Stimulated activated CD4-positive, alpha-beta T cell treated with anti-CD3 and anti-CD28 coated beads, TNF-alpha, amount 100 ng/mL, for 24 hours (primary cell): ENCODE measurements at places on chromosomes 12 and 14.

DNA sequence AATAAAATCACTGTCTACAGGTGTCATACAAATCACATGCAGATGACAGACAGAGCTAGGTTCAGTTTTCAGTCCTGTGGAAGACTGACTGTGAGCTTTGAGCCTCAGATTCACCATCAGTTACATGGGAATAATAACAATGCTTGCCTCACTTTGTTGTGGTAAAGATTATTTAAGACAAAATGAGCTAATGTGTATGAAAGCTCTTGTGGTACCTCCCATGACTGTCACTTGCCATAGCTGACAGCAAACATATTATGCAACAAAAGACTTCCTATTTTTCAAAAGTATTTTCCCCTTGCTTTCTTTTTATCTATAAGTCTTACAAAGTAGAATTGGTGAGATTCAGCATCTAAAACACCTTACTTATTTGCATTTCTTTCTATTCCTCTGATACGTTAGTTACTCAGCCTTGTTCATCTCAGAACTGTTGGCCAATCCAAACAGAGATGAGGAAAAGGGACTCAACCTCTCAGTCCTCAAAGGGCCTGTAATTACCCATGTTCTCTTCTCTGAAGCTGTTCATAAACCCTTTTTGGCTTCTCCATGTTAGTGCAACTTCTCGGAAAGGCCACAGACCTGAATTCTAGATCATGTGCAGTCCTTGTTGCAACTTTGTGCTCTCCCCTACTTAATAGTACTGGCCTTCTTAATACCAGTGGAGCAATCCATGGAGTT lies 8.8 kb upstream of the DDHD1 start:
- no peak for DNase-seq

DNA sequence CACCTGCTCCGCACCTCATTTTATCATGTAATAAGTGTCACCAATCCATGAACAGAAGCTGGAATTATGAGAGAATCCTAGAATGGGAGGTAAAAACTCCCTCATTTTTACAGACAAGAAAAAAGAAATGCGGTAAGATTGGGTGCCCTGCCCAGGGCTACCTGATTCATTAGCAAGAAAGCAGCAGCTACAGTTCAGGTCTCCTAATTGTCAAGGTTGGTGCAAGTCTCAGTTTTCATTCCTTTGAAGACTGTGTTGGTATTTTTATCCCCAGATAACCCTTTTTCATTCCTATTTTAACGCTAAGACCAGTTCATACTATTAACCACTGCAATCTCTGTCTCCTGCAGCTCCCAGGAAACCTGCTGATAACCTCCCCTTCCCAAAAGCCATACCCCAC lies 6.9 kb downstream of the DUSP6 start:
- no peak for DNase-seq

DNA sequence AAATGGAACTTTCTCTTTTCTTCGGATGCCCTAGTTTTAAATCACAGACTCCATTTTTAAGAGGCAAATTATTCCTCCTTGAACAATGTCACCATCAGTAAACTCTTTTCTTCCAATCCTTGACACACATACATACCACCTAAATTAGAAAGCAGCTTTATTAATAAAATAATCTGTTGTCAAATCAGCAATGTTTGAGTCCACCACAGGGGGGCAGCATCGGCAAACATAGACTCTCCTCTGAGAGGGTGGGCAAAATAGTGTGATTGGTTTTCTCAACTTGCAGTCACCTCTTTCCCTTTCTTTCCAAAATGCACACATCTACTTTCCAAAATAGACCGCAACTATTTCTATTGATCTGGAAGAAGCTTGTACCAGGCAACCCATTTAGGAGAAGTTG lies 438.4 kb upstream of the OR4E1 start:
- DNase-seq = no peak

- DNase-seq = no peak
These were observed 333.7 kb downstream of the PCNX1 start for GRCh38 chr14:71240866-71241520.

GRCh38 chr14:96233661-96234060 lies 22.3 kb upstream of the BDKRB1 start:
- no peak for DNase-seq

- no peak for DNase-seq
These were observed 843.9 kb downstream of the FLRT2 start for GRCh38 chr14:86373886-86374285.

DNA sequence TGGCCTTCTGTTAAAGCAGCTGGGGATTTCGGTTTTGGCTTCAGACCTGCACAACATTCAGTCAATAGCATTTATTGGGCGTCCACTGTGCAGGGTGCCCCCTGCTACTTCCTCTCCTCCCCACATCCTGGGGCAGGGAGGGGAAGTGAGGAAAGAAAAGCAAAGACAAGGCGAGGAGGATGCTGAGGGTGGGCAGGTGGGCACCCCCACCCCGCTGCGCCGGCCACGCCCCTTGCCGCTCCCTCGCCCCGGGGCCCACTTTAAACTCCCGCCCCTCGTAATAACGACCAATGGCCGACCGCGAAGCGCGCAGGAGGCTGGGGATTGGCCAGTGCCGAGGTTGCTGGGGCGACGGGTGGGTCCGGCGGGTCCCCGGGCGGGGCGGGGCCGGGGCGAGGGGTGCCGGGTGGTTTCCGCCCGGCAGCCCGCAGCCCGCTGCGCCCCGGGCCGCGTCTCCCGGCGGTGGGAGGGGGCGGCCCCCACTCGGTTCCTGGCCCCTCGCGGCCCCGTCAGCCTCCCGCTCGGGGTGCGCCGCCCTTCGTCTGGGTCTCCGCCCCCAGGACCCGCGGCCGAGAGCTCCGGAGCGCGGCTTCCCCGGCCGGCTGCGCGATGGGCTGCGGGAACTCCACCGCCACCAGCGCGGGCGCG lies at the start of gene C12orf75:
Gene C12orf75, plus strand, starts transcription at position 409 of the 648 bp plus-strand sequence. Its CDS starts 201 bp downstream, at position 610.
- peak; percentile 86 for DNase-seq
